ENCODE measurements at places on chromosomes 12 and 14. TPM values are rescaled to one million over a fixed set of nuclear protein-coding genes. Genes with fewer than 3 reads are reported as not detected.

The CHGA gene
- 1.0 TPM for total RNA-seq

The ALDH1L2 gene
- total RNA-seq: 0.65 TPM

The CAPS2 gene
- total RNA-seq: 1.0 TPM

The CELA1 gene
- total RNA-seq: not detected

The KDM5A gene
- 41.1 TPM for total RNA-seq

The SETD1B gene
- total RNA-seq: 6.6 TPM

The NKX2-1 gene
- total RNA-seq: not detected

The TAS2R7 gene
- not detected for total RNA-seq

The ANO2 gene
- 96.8 TPM for total RNA-seq

The CRIP1 gene
- 0.25 TPM for total RNA-seq

The PRICKLE1 gene
- 25.9 TPM for total RNA-seq

The VRTN gene
- not detected for total RNA-seq

The MMP14 gene
- total RNA-seq: 135 TPM

The KRT73 gene
- not detected for total RNA-seq

The GTF2A1 gene
- 60.2 TPM for total RNA-seq

The CAPZA3 gene
- total RNA-seq: not detected

The NKX2-8 gene
- not detected for total RNA-seq

The HNF1A gene
- not detected for total RNA-seq

The KLRC4 gene
- not detected for total RNA-seq

The OTOGL gene
- total RNA-seq: 0.16 TPM

The NTS gene
- total RNA-seq: under 0.01 TPM

The KRT75 gene
- total RNA-seq: not detected

The SLIRP gene
- 119 TPM for total RNA-seq

The TSPAN8 gene
- not detected for total RNA-seq

The KRT80 gene
- 0.16 TPM for total RNA-seq

The TPPP2 gene
- total RNA-seq: not detected

All from bladder microvascular endothelial cell (primary cell).